ENCODE measurements at places on chromosomes 3 and 15.
A peak's percentile ranks its signal among the peaks of the same experiment; 100 is the strongest.

DNA sequence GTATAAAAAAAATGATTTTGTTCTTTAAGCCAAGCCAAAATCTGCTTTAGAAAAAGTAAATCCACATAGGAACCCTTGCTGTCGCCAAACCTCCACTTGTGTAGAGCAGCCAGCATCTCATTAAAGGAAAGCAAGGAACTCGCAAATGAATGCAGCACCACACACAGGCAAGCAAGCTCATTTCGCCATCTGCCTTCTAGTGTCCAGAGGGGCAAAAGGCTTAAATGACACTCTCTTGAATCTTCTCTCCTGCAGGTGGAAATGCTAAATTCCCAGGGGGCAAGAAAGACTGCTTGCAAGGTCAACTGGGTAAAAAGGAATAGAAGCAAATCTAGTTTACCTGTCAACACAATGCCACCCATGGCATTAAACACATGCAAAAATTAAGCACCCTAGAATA is 2.4 kb downstream of the MB21D2 start:
- DNase-seq, result no peak

DNA sequence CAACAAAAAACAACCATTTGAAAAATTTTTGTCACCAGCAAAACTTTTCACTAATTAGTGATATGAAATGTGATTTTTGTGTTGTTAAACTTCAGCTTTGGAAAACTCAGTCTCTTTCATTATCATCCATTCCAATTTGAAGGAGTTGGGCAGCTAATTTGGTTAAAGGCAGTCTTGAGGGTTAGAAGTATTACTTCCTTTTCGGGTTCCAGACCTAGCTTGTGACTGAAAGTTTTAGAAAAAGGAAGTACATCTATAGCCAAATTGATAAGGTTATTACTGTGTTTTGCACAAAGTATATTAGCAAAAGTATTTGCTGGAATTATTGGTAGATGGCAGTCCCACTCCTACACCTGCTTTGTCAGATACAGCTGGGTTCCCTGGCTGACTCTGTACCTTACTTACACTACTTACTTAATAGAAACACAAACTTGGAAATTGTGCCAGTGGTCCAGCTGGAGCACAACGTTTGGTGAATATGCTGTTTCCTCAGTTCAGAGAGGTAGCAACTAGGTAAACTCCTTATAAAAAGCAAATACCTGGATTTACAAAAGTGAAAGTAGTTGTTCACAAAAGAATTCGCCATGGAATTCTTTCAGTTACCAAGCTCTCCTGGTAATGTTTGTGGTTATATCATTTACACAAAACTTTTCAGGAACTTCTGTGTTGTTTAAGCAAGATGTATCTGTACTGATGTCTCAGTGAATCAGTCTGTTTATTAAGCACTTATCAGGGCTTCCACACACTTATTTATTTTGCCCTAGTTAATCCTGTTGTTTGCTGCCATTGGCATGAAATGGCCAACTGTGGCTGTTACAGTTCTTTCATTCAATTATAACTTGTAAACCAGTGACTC is 31.6 kb downstream of the TIPARP start:
- no peak for DNase-seq

DNA sequence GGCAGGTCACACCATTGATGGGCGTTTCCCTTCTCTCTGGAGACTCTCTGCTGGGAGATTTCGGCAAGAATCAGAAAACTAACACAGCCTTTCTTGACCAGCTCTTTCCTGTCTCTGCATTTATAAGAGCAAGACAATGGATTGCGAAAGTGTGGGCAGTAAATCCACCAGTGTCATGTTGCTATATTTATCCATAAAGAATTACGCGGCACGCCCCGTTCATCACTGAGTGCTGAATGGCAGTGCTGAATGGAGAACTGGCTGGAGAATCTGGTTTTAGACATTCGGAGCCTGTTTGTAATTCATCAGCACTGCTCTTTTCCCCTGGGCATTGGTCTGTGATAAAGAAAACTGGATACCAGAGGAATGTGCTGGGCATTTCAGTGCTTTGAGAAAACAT is 2.0 kb upstream of the CEMIP start:
- DNase-seq, result peak; percentile 46

- no peak for DNase-seq
Measured at GRCh38 chr15:81117136-81117535, 16.9 kb upstream of the CFAP161 start.

- no peak for DNase-seq
Measured at GRCh38 chr15:70870051-70870450, 16.1 kb upstream of the LARP6 start.
